ENCODE measurements at places on chromosomes 7 and 10. TPM values are rescaled to one million over a fixed set of nuclear protein-coding genes. Genes with fewer than 3 reads are reported as not detected.

- no peak for DNase-seq
Observed at GRCh38 chr10:3828404-3829155, 43.6 kb upstream of the KLF6 start.

DNA sequence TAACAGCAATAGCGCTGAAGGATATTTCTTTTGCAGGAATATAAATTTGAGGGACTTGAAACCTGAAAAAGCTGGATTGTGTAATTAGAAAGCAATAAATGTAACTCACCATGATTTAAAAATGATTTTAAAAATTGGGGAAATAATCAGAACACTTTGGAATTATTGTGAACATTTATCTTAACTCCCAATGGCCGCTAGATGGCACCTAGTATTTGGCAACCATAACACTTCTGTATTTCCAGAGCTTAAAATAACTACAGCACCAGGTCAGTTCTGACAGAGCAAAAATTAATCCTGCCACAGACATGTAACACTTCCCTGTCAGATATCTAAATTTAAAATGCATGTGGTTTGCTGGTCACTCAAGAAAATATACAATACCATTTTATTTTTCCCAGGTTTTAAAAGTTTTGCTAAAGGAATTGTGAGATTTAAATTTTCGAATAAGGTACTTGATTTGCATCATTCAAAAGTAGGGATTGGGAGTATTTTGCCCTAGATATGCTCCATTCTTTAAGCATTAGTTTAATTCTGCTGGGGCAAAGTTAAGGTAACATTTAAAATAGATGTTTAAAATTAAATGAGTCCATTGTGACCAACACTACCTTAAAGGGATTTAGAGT lies 144.5 kb downstream of the PPP1R3A start:
- no peak for DNase-seq

DNA sequence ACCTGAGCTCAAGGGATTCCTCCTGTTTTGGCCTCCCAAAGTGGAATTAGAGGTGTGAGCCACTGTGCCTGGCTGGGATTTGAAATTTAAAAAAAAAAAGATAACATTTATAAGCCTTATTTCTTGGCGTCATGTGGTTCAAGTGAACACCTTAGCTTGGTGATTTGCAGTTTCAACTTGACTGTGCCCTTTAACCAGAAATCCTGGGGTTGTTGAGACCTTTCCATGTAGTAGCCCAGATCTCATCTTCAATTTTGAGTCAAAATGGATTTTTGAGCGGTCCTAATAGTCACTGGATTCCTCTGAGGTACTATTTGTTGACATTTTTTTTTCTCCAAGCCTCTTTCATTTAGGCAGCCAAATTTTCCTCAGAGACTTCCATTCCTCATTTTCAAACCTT lies 29.5 kb upstream of the FBXW4 start:
- DNase-seq, result no peak

The SCART1 gene
- 3.6 TPM for total RNA-seq

The CAMK2B gene
- total RNA-seq, result 0.23 TPM
